ENCODE measurements at places on chromosomes 13 and 19.

DNA sequence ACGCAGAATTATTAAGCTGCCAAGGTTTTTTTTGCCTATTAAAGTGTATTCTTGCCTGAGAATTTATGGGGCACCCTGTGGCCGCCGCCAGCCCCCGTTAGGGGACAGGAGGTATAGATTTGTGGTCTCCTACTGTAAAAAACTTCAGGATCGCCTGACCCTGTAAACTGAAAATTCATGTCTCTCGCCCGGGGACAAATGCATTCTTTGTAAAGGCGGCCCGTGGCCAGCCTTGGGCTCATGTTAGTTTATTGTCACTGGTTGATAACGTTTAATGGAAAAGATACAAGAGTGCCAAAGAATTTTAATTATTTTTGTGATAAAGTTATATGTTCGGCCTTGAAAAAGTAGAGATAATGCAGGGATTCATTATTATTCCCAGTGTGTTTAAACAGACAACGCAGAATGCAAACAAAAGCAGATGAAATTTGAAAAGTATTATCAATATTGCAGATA lies 141.7 kb downstream of the URI1 start:
- DNase-seq = no peak

GRCh38 chr13:57843521-57843920 lies 212.0 kb downstream of the PCDH17 start:
- DNase-seq = no peak

- DNase-seq = no peak
Measured at GRCh38 chr13:112833551-112834257, 135.3 kb upstream of the MCF2L start.

GRCh38 chr13:48508011-48508410 lies 24.9 kb downstream of the RCBTB2 start:
- no peak for DNase-seq

DNA sequence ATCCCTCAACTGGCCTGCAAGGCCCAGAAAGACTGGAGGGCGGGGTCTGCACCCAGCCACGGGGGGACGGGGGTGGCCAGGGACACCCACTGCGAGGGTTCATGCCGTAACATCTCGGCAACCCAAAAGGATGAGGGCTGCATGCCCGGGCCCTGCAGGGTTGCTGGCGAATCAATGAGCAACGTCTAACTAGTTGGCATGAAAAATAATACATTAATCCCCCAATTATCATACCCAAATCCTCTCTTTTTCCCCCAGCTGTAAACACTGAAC lies 232.2 kb downstream of the TUBA3C start:
- no peak for DNase-seq

DNA sequence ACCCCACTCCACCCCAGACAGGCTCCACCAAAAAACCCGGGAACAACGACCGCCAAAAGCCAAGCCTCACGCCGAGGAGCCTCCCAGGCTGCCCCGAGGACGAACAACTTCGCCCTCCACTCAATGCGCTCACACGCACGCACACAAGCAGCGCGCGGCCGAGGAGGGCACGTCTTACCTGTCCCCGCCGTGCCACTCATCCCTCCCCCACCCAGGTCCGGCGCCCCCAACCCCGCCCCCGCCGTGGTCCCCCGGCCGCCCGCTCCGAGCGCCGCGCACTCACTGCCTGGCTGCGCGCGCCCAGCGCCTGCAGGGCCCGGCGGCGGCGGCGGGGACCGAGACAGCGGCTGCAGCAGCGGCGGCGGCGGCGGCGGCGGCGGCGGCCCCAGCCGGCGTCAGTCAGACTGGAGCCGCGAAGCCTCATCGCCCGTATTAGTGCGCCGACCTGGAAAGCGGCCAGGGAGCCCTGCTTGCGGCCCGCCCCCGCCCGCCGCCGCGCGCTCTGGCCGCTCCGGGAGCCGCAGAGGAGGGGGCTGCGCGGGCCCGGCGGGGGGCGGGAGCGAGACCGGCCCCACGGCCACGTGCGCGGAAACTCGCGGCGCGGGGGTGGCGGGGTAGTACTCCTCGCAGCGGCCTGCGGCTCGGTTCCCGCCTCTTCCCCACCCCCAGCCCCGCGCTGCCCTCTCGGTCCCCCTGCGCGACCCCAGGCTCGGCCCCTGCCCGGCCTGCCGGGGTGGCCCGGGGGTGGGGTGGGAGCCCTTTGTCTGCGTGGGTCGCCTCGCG lies at the start of gene SMAD9:
Gene SMAD9, minus strand, starts transcription at position 406 of the 783 bp plus-strand sequence. CDS start 40,549 bp downstream, outside the sequence.
- no peak for DNase-seq

DNA sequence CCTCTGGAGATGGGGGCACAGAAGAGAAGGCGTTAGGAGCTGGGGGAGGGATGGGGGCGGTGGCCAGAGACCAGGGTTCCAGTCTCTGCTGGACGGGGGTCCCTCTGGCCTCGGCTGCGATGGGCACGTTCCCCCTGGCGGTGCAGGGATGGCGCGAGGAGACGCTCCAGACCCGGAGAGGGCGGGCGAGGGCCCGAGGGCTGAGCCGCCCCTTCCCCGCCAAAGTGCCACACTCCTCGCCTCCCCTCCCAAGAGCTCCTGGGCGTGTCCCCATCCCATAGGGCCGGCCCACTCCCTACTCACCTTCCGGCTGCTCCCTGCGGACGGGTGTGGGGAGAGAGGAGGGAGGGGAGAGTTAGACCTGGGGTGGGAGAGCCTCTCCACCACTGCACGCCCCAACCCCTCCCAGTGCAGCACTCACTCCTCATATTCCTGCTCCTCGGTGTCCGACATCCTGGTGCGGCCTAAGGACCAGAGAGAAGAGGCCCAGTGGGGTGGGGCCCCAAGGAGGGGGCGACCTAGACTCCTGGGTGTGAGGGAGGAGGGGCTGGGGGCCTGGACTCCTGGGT lies 2.2 kb downstream of the TNNT1 start:
- no peak for DNase-seq

- no peak for DNase-seq
Measured at GRCh38 chr19:44539236-44539826, 9.9 kb upstream of the CEACAM20 start.

DNA sequence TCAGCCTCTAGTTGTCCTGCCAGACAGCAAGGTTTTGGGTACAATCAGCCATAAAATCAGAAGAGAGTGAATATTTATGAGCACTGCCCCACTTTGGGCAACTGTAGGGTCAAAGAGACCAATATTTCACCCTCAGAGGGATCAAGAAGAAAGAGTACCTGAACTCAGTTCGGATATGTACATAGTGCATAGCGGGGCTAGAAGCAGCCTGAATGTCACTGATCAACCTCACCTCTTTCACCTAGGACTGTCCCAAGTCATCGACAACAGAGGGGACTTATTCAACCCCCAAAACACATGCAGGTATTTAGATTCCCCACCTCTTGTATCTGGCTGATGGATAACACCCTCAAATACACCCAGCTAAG lies 446.9 kb downstream of the COG6 start:
- DNase-seq = no peak

DNA sequence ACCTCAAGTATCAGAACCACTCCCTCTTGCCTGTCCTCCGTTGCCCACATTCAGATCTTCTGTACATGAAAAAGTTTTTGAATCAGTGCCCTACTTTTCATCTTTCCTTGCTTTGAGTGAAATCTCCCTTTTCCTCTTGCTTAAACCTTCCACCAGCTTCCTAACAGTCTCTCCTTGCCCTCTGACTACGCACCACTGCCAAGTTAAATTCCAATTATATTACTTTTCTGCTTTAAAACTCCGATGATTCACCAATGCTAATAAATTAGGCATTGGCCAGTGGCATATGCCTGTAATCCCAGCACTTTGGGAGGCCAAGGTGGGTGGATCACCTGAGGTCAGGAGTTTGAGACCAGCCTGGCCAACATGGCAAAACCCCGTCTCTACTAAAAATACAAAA lies 30.7 kb upstream of the RFXAP start:
- no peak for DNase-seq

GRCh38 chr13:93318534-93319254 lies 92.1 kb downstream of the GPC6 start:
- DNase-seq = no peak

- no peak for DNase-seq
Measured at GRCh38 chr13:93339550-93339949, 112.9 kb downstream of the GPC6 start.

GRCh38 chr19:44570984-44571684 lies 41.7 kb upstream of the CEACAM20 start:
- DNase-seq = peak; percentile 62

- DNase-seq = no peak
Measured at GRCh38 chr13:38618881-38619280, 68.0 kb upstream of the FREM2 start.

DNA sequence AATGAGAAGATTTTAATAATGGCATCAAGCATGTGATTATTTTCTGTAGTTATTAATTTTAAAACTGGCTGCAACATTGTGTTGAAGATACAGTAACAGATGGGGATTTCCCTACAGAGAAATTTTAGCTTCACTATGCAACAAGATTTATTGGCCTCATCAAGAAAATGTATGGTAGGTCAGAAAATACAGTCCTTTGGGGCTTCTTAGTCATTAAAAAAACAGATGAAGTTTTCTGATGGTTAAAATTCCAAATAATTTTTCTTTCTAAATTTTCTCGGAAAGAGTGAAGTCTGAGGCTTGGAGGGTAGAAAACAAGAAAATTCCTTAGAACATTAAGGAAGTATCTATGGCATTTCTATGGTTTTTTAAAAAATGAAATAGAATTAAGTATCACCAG lies 1790.8 kb upstream of the PCDH20 start:
- no peak for DNase-seq

DNA sequence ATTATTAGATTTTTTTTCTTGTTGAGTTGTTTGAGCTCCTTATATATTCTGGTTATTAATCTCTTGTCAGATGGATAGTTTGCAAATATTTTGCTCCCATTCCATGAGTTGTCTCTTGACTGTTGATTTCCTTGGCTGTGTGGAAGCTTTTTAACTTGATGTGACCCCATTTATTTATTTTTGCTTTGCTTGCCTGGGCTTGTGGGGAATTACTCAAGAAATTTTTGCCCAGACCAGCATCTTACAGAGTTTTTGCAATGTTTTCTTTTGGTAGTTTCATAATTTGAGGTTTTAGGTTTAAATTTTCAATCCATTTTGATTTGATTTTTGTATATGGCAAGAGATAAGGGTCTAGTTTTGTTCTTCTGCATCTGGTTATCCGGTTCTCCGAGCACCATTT lies 124.7 kb downstream of the PCCA start:
- no peak for DNase-seq

DNA sequence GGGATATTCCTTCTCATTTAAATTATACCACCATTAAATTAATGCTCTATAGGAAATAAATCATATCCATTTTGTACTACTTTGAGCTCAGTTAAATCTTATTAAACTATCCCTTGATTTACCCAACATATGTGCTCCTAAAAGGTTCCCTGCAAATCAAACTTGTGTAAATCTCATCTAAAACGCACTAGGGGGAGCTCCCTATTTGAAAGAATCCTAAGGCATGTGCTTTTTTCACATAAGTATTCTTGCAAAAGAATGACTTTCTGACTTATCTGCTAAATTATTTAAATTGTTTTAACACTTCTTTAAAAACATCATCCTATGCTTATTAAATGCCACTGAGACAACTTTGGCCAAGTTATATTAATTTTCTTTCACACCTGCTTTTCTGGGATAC lies 7.9 kb downstream of the INTS6 start:
- peak; percentile 43 for DNase-seq

- DNase-seq = no peak
Measured at GRCh38 chr13:41648314-41648935, 191.1 kb downstream of the RGCC start.

GRCh38 chr13:99075268-99076191 lies 97.7 kb upstream of the DOCK9 start:
- DNase-seq = peak; percentile 77

- peak; percentile 44 for DNase-seq
Measured at GRCh38 chr19:42281146-42281826, 12.2 kb downstream of the CIC start.

DNA sequence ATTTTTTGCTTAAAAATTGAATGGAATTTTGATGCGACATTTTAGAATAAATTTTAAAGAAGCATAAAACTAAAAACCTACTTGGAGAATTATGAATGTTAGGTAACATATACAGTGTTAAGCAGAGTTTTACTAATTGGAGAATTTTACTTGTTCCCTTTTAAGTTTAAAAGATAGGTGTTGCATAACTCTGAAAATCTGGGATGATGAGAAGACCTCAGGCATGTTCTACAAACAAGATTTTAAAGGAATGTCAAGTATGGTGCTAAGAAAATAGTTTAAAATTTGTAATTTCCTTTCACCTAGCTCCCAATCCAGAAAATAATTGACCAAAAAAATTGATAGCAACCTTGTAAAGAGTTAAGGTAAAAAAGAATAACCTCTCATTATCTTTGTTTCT lies 135.8 kb downstream of the RFC3 start:
- no peak for DNase-seq

GRCh38 chr19:7522923-7523667 lies 671 bp downstream of the MCOLN1 start:
- no peak for DNase-seq

GRCh38 chr13:110509478-110509926 lies 52.0 kb downstream of the RAB20 start:
- no peak for DNase-seq

GRCh38 chr19:55683449-55684261 lies 8.6 kb downstream of the EPN1 start:
- no peak for DNase-seq

GRCh38 chr13:39788102-39788501 lies 132.6 kb downstream of the COG6 start:
- DNase-seq = no peak

- no peak for DNase-seq
Measured at GRCh38 chr13:36746051-36746450, 72.2 kb downstream of the SERTM1 start.

GRCh38 chr19:18594824-18595373 lies 6.3 kb downstream of the REX1BD start:
- DNase-seq = no peak

- DNase-seq = peak; percentile 33
Measured at GRCh38 chr13:51562011-51562671, 22.1 kb upstream of the WDFY2 start.

DNA sequence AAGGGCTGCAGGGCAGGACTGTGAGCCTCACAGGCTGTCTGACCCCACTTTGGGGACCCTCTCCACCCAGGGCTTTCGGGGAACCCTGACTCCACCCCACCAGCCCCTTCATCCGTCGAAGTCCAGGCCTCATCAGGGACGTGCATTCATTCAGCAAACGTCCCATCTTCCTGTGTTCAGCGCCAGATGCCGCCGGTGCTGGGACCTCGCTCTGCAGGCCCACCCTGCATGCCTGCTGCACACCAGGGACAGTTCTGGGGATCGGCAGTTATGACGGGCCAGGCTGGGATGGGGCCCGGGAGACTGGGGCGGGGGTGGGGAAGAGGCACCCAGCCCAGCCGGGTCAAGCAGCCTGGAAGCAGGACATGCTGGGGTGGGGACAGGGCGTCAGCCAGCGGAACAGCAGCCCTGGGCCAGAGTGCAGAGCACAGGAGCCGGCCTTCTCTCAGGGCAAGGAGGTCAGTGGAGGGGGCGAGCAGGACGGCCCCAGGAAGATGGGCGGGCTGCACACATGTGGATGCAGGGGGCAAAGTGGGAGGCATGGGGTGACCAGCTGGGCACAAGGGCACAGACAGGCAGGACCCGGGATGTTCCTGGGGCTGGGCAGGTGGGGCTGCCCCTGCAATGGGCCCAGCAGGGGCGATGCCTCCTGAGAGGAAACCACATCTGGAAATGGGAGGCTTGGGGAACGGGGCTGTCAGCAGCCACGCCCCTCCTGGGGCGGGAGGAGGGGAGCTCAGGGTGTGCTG lies 5.1 kb downstream of the GAMT start:
- no peak for DNase-seq

All from CD4-positive, alpha-beta T cell treated with Interleukin-17A for 1 hour (primary cell).